Left cardiac atrium (tissue), 4 donors: ENCODE measurements at places on chromosomes 13 and 19. TPM values are rescaled to one million over a fixed set of nuclear protein-coding genes. Genes with fewer than 3 reads are reported as not detected.
A peak's percentile ranks its signal among the peaks of the same experiment; 100 is the strongest.

PDX1 gene
- not detected for total RNA-seq

ZNF470 gene
- total RNA-seq, result 3.4 TPM

PODNL1 gene
- total RNA-seq, result 1.4 TPM

MATK gene
- total RNA-seq, result 1.4 TPM

SULT2A1 gene
- total RNA-seq, result not detected

SSC5D gene
- 5.7 TPM for total RNA-seq

DNA sequence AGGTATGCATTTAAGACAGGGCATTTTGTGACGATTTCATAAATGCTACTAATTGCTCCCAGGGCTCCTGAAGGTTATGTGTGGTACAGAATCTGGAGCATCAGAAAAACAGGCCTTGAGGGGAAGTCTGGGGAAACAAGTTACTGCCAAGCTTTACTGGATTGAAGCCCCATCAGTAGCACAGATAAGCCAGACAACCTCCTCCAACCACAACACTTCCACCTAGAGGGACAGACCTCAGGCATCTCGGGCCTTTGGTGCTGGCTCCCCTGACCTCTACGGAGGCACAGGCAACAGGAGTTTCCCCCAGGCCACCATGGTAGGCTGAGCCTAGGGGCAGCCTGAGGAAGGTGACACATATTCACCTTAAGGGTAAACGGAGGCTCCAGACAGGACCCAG, 54.1 kb downstream of the ABCC4 start:
- DNase-seq, result no peak

- DNase-seq, result no peak
Observed at GRCh38 chr13:71488201-71488600, 378.8 kb downstream of the DACH1 start.

- no peak for DNase-seq
Observed at GRCh38 chr13:97441368-97441767, 7.4 kb downstream of the RAP2A start.

GRCh38 chr13:46992383-46992952, 95.6 kb upstream of the HTR2A start:
- DNase-seq, result no peak

DNA sequence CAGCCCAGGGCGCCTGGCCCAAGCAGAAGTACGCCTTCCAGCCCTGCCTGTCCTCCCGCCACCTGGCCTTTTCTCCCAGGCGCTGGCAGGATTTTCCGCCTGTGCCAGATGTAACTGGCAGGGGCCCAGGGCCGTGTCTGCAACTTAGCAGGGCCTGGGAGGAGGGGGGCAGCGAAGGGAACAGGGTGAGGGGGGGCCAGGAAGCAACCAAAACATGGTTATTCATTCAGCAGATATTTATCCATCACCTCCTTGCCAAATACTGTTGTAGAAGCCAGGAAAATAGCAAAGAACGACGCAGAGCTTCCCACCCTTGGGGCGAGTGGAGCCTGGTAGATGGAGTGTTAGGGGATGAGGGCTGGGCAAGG, 5.6 kb downstream of the TLE6 start:
- DNase-seq, result peak; percentile 90

- no peak for DNase-seq
Observed at GRCh38 chr19:33670398-33670797, 48.6 kb downstream of the CHST8 start.

- peak; percentile 44 for DNase-seq
Observed at GRCh38 chr19:17246681-17247425, 1.1 kb upstream of the NR2F6 start.

- peak; percentile 91 for DNase-seq
Observed at GRCh38 chr19:18328340-18329034, 5.6 kb upstream of the LSM4 start.

GRCh38 chr19:10544242-10544752, 593 bp downstream of the ATG4D start:
- peak; percentile 56 for DNase-seq

DNA sequence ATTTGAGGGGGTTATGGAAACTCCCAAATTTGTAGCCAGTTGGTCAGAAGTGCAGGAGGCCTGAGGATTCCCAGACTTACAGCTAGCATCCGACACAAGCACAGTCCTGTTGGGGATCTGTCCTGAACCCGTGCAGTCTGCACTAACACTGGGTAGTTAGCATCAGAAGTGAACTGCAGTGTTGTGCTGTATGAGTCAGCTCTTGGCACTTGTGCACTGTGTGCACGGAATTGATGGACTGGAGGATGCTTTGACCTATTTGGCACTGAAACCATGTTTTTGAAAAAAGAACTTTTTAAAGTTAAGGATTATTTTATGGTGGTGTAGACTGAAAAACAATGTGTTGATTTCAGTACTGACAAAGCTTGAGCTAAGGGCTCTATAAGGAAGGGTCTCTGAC, 279.0 kb downstream of the NHLRC3 start:
- DNase-seq, result peak; percentile 52
